ENCODE measurements at places on chromosomes 13 and 19.
A peak's percentile ranks its signal among the peaks of the same experiment; 100 is the strongest.

GRCh38 chr19:1699998-1700732 lies 47.8 kb upstream of the TCF3 start:
- ATAC-seq, result no peak

GRCh38 chr19:11577451-11578257 lies at the start of gene ACP5:
Gene ACP5 (minus strand): TSS chr19:11577645. CDS start chr19:11577317, 328 bp downstream.
- ATAC-seq, result no peak

- ATAC-seq, result no peak
These were observed at the start of gene TSC22D1 for GRCh38 chr13:44575741-44576350. Gene TSC22D1 (minus strand): TSS chr13:44576330. CDS start chr13:44576074, 256 bp downstream.

DNA sequence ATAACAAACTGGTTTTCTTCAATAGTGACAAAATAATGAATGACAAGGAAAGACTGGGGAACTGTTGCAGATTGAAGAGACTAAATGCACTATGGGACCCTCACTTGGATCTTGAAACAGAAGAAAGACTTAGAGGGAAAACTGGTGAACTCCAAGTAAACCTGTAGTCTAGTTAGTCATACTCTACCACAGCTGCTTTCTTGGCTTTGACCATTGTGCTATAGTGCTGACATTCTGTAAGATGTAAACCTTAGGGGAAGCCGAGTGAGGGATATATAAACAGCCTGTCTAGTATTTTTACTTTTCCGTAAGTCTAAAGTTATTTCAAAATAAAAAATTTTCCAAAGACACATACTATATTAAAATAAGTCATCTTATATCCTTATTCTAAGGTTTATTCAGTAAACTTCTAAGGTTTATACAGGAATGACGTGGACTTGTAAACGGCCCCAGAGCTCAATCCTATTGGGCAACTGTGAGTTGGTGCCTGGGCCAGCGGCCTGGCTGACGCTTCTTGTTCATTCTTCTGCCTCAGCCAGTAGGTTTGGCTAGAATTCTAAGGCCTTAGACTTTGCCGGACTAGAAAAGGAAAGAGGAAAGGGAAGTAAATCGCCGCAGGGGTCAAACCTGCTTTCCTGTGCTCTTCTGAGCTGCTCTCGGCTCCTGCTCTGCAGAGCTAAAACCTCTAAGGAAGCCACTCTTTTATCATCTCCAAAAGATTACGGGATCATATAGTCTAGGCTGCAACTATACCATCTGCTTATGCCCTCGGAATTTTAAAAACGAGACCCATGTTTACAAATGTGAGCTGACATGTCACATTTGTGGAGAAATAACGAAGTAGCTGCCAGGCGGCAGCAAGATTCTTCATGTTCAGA lies 33.6 kb upstream of the UBE2L5 start:
- ATAC-seq, result peak; percentile 87

GRCh38 chr19:13116282-13117175 lies at the start of gene TRMT1:
Gene TRMT1 (minus strand): TSS chr19:13116740. CDS start chr19:13116399, 341 bp downstream.
- ATAC-seq, result peak; percentile 72
